ENCODE measurements at places on chromosomes 2 and 18.

- no peak for DNase-seq
These were observed at the start of gene GALR1 for GRCh38 chr18:77249569-77250500. TSS of gene GALR1 (plus strand) at chr18:77249848. CDS start at chr18:77250549, 701 bp downstream.

GRCh38 chr2:170214309-170214948 lies 36.5 kb downstream of the MYO3B start:
- no peak for DNase-seq

GRCh38 chr2:226063704-226064440 lies 664.4 kb downstream of the NYAP2 start:
- no peak for DNase-seq

DNA sequence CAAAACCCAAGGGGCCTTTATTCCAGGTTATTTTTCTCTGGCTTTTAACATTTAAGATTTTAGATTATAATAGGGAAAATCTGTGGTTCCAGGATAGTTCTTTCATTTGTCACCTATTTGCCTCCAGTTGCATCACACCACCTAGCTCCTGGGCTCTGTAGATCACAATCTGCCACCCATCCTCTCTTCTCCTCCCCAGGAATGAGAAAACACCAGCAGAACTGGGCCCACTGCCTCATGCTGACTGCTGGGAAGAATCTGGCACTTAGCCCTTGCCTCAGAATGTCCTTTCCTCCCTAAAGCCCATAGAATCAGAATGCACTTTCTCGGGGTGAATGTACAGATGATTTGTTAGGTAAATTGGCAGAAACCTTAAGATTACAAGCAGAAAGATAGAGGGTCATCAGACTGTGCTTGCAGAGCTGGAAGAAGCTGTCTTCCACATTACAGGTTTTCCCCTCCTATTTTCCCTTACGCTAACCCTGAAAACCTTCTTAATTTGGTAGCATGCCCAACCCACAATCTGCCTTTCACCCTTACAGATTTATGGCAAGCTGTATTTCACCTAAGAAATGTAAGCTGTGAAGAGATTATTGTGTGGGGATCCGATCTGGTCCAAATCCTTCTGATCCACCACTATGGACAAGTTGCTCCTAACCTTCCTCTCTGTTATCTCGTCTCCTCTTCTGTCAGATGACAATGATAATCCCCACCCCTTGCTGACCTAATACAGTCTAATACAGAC lies 72.6 kb downstream of the LRRC30 start:
- no peak for DNase-seq

DNA sequence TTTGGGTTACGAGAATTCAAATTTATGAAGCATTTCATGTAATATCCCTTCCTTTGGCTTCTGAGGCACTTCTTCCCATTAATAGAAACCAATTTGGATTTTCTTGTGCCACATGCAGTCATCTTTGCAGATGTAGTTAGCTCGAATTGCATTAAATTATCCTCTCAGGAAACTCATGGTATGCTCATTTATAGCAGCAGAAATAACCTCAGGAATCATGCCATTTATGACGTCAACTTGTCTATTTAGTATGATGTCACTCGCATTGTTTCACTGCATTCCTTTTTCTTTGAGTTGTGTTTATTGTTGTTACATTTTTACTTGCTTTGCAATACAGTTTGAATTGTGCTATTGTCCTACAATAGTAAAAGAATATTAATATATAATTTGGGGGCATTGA lies 163.8 kb downstream of the RBM43 start:
- no peak for DNase-seq

- DNase-seq, result no peak
These were observed 11.1 kb downstream of the ATG16L1 start for GRCh38 chr2:233262562-233262961.

- DNase-seq, result no peak
These were observed 17.7 kb downstream of the ST6GAL2 start for GRCh38 chr2:106868275-106868674.

GRCh38 chr2:232997749-232998665 lies 15.0 kb downstream of the NGEF start:
- DNase-seq, result no peak

GRCh38 chr2:196170606-196171247 lies 651 bp downstream of the STK17B start:
- DNase-seq, result no peak

- no peak for DNase-seq
These were observed 143.5 kb downstream of the SH3RF3 start for GRCh38 chr2:109272461-109272860.

- DNase-seq, result no peak
These were observed 695.9 kb downstream of the EPHA4 start for GRCh38 chr2:220876080-220876824.

All from cortex of kidney (tissue), 1 donor.